ENCODE measurements at places on chromosomes 7 and 10. TPM values are rescaled to one million over a fixed set of nuclear protein-coding genes. Genes with fewer than 3 reads are reported as not detected.

The ADAMTS14 gene
- total RNA-seq, result under 0.01 TPM

The NPTX2 gene
- 0.26 TPM for total RNA-seq

The C10orf53 gene
- total RNA-seq, result not detected

The WDR11 gene
- total RNA-seq, result 92.9 TPM

The DGKB gene
- not detected for total RNA-seq

The PRF1 gene
- not detected for total RNA-seq

The BMPER gene
- 0.46 TPM for total RNA-seq

The SFRP5 gene
- total RNA-seq, result not detected

The TMEM236 gene
- total RNA-seq, result 0.11 TPM

The DNAJC12 gene
- 0.13 TPM for total RNA-seq

The CYP2C18 gene
- not detected for total RNA-seq

The TCF7L2 gene
- 1.9 TPM for total RNA-seq

The ASZ1 gene
- total RNA-seq, result not detected

The ZNF138 gene
- 3.5 TPM for total RNA-seq

The LRRD1 gene
- not detected for total RNA-seq

The INA gene
- total RNA-seq, result 0.13 TPM

The CCSER2 gene
- 22.3 TPM for total RNA-seq

The FGF8 gene
- not detected for total RNA-seq

The SPDYE11 gene
- total RNA-seq, result not detected

The SPDYE1 gene
- not detected for total RNA-seq

The ARPC1A gene
- 214 TPM for total RNA-seq

The IL2RA gene
- not detected for total RNA-seq

The CFAP70 gene
- total RNA-seq, result 0.28 TPM

The LRCH4 gene
- 7.3 TPM for total RNA-seq

The LRRC61 gene
- 0.07 TPM for total RNA-seq

The CUBN gene
- total RNA-seq, result 2.0 TPM

Data from pulmonary artery endothelial cell (primary cell).